ENCODE measurements at places on chromosomes 4 and X.

DNA sequence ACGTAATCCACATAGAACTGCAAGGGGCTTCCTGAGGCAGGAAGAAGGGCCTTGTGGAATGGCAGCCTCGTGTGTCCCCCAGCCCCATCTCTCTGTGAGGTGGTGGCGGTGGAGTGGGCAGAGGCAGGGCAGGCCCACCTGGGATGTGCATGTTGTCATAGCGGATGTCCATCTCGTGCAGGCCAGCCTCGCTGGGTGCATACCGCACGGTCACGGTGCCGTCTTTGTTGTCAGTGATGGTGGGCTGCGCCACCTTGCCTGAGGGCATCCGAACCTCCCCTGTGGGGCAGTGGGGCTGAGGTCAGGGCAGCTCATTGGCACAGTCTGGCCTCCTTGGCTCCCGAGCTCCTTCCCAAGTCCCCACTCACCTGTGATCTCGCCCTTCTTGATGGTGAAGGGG lies 20.4 kb downstream of the FLNA start:
- no peak for DNase-seq

GRCh38 chrX:41602816-41603345 lies 85.9 kb upstream of the GPR34 start:
- no peak for DNase-seq

GRCh38 chr4:121977251-121978171 lies 25.7 kb upstream of the TRPC3 start:
- DNase-seq: no peak

- no peak for DNase-seq
Measured at GRCh38 chrX:8848441-8848840, 47.3 kb upstream of the FAM9A start.

GRCh38 chr4:76365636-76366035 lies 55.3 kb downstream of the CCDC158 start:
- no peak for DNase-seq

GRCh38 chrX:75623535-75623934 lies 100.7 kb upstream of the ZDHHC15 start:
- no peak for DNase-seq

DNA sequence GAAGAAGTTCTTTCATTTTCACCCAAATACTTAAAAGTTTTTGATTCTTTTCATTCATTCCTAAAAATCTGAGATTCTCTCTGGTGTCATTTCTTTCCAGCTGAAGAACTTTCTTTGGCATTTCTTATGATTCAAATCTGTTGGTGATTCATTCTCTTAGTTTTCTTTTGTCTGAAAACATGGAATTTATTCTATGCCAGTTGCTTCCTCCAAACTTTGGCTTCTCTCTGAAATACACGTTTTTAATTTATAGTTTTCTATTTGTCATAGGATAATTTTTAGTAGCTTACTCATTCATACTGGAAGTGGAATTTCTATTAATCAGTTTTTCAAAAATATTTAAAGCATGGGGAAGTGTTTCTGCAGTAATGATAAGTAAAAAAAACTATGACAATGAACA lies 1012.0 kb downstream of the RPA4 start:
- no peak for DNase-seq

DNA sequence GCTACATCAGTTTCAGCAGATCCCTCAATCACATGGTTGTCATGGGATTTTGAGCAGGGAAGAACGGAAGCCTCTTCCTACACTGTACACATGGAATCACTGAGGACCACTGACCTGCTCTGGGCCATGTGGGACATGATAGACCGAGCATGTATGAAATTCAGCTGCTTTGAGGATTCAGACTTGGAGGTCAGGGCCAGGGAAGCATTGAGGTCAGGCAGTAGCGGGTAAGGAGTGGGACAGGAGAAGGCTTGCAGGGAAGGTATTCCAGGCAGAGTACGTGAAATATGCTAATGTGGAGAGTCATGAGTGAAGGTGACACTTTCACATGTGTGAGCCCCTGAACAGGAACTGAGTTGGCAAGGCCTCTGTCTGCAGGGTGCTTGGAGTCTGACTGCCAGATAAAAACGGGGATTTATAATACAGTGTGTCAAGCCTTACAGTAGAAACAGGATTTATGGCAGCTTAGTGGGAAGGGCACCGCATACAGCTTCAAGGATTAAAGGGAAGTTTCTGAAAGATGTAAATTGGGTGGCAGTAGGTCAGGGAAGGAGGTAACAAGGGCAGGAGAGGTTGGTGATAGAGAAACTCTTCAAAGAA lies 111.7 kb downstream of the STK32B start:
- DNase-seq: peak; percentile 32

DNA sequence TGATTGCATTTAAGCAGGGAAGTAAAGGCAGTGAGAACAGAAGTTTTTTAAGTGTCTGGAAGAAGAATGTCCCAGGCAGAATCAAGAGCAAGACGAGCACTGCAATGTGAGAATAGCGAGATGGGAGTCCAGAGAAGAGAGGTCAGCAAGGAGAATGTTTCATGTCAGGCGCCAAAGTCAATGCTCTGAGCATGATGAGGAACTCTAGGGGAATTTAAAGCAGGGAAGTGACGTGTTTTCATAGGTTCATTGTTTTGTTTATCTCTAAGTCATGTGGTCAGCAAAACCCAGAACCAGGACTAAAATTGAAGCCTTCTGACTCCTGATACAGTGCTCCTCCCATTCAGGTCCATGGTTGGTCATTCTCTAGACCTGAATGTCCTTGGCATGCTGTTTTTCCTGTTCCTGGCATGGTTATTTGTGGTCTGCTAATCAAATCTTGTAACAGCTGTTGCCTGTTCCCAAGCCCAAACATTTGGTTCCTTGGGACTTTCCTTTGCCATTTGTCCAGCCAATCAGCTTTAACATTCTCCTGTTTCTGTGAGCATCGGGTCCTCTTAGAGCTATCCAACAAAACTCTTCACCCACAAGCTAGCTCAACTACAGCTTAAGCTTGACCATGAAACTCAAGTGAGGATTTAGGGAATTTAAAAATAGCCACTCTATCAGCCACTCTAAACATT lies 37.7 kb downstream of the PTCHD1 start:
- DNase-seq: no peak

GRCh38 chr4:109816894-109817293 lies 1.3 kb downstream of the GAR1 start:
- no peak for DNase-seq

DNA sequence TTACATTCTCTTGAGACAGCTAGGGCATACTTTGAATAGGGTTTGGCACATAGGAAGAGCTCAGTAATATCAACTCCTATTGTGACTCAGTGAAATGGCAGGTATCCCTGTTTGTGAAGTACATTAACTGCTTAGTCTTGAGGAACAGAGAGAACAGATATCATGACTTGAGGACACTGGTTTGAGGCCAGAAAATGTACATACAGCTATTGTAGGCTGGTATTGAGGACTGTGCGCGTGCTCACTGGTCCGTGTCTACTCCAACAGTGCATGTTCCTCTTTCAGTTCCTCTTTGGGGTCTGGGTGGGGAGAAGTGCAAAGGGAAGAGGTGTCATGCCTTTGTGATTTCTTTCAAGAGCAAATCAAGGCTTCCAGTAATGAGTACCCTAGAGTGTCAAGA lies 34.6 kb upstream of the TBC1D9 start:
- no peak for DNase-seq

DNA sequence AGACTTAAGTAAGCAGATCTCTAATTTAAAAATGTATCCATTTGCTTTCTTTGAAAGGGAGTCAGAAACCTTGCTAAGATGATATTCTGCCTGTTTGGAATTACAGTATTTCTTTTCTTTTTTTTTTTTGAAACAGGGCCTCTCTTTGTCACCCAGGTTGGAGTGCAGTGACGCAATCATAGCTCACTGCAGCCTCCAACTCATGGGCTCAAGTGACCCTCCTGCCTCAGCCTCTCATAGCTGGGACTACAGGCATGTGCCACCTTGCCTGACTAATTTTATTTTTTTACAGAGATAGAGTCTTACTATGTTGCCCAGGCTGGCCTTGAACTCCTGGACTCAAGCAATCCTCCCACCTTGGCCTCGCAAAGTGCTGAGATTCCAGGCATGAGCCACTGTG lies 40.0 kb downstream of the ANAPC4 start:
- DNase-seq: no peak

- DNase-seq: no peak
Measured at GRCh38 chr4:41880840-41881831, 54.1 kb upstream of the TMEM33 start.

- DNase-seq: no peak
Measured at GRCh38 chrX:133985164-133985966, at the start of gene GPC3. TSS of gene GPC3 (minus strand) at chrX:133985594.

GRCh38 chrX:71541210-71542022 lies 8.5 kb downstream of the OGT start:
- no peak for DNase-seq

DNA sequence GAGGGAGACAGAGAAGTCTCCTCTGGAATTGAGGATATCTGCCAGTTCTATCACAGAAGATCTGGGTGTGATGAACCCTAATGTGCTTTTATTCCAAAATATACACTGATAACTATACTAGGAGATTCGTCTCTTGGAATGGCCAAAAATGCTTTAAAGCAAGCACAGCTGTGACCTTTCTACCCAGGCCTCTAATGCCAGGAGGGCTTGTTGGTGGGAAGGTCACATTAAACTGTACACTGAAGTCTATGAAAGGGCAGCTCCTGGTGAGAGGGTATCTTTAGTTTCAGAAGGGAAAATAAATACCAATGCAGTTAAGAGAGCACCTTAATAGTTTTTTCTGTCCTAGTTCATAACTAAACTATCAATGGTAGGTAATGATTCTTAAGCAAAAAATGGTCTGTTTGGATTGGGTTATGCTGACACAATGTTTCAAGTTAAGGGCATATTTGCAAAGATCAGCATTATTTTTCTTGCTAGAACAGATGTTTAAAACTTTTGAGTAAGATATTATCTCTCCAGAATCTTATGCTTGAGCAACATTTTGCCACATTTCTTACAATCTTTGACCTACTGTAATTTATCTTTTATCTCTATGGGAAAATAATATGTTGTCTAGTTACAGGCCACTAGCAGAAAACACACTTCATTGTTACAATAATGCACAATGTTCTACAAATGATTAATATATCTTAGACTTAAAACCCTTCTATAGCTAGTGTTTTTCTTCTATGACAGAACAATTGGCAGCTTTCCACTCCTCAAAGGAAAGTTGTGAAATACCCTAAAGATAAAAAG lies 59.6 kb downstream of the SEC24D start:
- DNase-seq: no peak

DNA sequence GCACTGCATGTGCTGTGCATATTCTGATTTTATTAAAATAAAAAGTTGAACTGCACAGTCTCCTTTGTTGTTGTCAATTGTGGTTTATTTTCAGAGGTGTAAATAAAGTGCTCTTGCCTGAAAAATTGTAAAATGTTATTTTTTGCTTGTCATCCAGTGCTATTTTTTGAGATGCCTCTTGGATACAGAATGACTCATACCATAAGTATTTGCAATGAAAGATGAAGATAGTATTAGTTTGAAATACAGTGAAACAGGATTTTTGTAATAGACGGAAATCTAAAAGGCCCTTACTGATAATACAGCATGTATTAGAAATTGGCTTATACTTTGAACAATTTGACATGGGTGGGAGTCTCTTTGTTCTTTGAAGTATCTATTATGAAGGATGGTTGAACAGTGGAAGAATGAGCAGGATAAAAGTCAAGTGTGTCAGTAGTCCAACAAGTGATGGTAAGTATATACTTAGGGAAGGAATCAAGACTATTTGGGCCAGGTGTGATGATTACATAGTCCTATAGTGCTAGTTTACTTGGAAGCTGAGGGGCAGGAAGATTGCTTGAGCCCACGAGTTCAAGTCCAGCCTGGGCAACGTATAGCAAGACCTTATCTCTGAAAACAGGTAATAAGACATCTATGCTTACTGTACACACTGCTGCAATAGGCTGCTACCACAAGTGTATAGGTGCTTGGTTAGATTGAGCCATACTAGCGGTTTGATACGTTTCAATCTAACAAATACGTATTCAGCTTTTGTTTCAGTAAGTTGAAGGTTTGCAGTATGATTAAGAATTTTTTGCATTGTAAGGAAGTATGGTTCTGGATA lies 16.4 kb downstream of the DDX3X start:
- no peak for DNase-seq

GRCh38 chr4:36652857-36653256 lies 371.4 kb downstream of the DTHD1 start:
- no peak for DNase-seq

DNA sequence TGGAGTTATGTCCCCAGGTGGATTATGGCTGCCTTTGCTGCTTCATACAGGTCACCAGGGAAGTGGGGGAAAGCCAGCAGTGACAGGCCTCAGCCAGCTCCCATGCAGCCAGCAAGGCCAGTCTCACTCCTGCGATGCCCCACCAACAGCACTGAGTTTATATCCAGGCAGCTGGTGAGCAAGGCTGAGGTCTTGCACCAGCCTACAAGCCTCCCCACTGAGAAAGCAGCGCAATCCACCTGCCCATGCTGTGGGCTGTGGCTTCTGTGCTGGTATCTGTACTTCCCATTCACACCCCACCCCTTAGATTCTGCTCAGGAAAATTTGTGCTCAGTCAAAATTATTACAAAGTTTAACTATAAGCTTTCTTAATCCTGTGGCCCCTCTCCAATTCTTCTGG lies 153.5 kb downstream of the HHIP start:
- no peak for DNase-seq

DNA sequence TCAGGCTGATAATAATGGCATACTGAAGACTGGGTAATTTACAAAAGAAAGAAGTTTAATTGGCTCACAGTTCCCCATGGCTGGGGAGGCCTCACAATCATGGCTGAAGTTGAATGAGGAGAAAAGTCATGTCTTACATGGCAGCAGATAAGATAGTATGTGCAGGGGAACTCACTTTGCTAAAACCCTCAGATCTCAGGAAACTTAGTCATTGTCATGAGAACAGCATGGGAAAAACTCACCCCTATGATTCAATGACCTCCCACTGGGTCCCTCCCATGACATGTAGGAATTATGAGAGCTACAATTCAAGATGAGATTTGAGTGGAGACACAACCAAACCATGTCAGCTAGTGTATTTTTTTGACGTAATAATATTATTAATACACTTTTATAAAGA lies 149.8 kb upstream of the BOD1L1 start:
- DNase-seq: no peak

DNA sequence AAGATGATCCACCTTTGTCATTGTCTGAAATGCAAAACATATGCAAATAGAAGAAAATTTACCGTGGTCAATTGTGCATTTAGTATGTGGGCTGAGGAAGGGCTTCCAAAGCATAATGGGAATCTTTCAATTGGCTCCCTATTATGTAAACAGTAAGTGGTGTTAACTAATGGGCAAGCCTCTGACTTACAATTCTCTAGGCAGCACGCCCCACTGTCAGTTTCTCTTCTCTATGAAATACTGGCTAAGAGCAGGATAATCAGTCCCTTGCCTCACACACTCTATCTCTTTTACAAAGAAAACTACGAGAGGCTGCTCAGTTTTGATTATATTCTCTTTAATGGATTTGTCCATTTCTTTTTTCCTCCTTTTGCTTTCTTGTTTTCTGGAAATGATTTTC lies 1272.6 kb downstream of the PCDH19 start:
- DNase-seq: no peak

DNA sequence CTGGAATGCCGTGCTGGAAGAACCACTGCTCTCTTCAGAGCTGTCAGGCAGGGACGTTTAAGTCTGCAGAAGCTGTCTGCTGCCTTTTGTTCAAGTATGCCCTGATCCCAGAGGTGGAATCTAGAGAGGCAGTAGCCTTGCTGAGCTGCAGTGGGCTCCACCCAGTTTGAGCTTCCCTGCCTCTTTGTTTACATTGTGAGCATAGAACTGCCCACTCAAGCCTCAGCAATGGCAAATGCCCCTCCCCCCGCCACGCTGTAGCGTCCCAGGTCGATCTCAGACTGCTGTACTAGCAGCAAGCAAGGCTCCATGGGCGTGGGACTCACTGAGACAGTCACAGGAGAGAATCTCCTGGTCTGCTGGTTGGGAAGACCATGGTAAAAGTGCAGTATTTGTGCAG lies 34.8 kb upstream of the MUC7 start:
- no peak for DNase-seq

- DNase-seq: no peak
Measured at GRCh38 chr4:187301923-187302322, 578.3 kb upstream of the FAT1 start.

All from retinal pigment epithelial cell (primary cell).